HCT116 (cell line): ENCODE measurements at places on chromosomes 13 and 19. TPM values are rescaled to one million over a fixed set of nuclear protein-coding genes. Genes with fewer than 3 reads are reported as not detected.

The ADAMTSL5 gene
- 24.0 TPM for total RNA-seq

The ZNF730 gene
- not detected for total RNA-seq

The ZNF699 gene
- total RNA-seq = 7.8 TPM

The N4BP2L1 gene
- total RNA-seq = 1.1 TPM

The LGALS7B gene
- 2.4 TPM for total RNA-seq

The NKG7 gene
- total RNA-seq = not detected

The C19orf67 gene
- not detected for total RNA-seq

The LAMP1 gene
- 158 TPM for total RNA-seq
